ENCODE measurements at places on chromosomes 7 and 10.

- DNase-seq, result peak; percentile 29
These were observed 204.6 kb downstream of the ARHGAP21 start for GRCh38 chr10:24518981-24519597.

DNA sequence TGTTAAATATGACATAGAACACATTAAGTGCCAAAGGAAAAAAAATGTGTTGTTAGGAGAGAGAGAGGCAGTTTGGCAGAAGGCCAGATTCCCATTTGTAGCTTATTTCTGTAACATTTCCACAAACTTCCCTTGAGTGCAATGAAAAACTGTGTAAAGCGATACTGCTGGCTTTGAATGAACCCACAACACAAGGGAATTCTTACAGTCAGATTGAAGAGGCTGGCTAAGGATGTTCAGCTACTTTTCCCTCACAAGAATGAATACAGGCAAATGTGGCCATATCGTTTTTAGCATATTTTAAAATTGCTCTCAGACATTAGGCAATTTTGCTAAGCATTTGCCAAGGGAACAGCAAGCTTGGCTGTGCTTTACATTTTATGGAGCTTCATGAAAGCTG is 614.1 kb upstream of the FZD8 start:
- no peak for DNase-seq

- DNase-seq, result no peak
These were observed 32.0 kb downstream of the NRAP start for GRCh38 chr10:113631684-113632367.

- DNase-seq, result no peak
These were observed 26.1 kb upstream of the SNX10 start for GRCh38 chr7:26265499-26266075.

GRCh38 chr7:149879766-149880637 is 6.2 kb downstream of the ATP6V0E2 start:
- DNase-seq, result no peak

- no peak for DNase-seq
These were observed 15.6 kb downstream of the HIBADH start for GRCh38 chr7:27647046-27647445.

GRCh38 chr7:19869979-19870378 is 96.6 kb upstream of the TMEM196 start:
- DNase-seq, result no peak
